ENCODE measurements at places on chromosomes 12 and 14.

DNA sequence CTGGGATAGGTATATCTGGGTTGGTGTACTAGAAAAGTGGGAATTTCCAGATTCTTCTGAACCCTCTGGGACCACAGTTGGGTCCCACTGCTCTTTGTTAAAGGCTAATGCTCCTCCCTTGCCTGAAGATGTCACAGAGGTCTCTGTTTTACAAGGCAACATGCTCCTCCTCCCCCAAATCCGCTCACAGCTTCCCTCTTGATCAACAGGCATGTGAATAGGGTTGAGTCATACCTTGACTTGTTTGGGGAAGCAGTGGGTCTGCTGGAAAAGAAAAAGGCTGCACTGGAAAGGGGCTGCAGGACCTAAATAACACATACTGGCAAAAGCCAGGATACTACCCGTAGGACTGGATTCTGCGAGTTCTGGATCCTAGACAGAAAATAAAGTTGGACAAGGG lies 165.4 kb upstream of the TMEM260 start:
- no peak overlapping the region for H3K27ac ChIP-seq
- no peaks in the 10 kb centered on the region for H3K36me3 ChIP-seq
- H3K4me1 ChIP-seq, result peaks cover 12% of the 10 kb centered on the region
- DNase-seq, result no peak

- DNase-seq, result no peak
- H3K4me3 ChIP-seq, result no peak overlapping the region
- H3K4me1 ChIP-seq, result no peaks in the 10 kb centered on the region
- no peaks in the 10 kb centered on the region for H3K36me3 ChIP-seq
- no peaks in the 10 kb centered on the region for H3K27me3 ChIP-seq
These were observed 164.9 kb downstream of the DYRK2 start for GRCh38 chr12:67813456-67813904.

DNA sequence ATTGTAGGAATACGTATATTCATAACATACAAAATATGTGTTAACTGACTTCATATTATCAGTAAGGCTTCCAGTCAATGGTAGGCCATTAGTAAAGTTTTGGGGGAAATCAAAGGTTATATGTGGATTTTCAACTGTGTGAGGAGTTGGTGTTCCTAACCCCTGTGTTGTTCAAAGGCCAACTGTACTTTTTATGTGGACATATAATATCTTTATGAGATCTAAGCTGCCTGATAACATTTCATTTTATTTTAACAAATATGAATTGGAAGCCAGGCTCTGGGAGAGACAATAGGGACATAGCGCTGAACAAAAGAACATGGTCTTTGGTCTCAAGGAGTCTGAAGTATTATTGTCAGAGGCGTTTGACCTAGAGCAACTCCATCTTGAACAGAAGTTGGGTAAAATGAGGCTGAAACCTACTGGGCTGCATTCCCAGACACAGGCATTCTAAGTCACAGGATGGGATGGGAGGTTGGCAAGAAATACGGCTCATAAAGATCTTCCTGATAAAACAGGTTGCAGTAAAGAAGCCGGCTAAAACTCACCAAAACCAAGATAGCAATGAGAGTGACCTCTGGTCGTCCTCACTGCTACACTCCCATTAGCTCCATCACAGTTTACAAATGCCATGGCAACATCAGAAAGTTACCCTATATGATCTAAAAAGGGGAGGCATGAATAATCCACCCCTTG lies 147.2 kb downstream of the KSR2 start:
- no peaks in the 10 kb centered on the region for H3K27me3 ChIP-seq
- no peak for DNase-seq
- H3K4me1 ChIP-seq, result no peaks in the 10 kb centered on the region
- H3K36me3 ChIP-seq, result no peaks in the 10 kb centered on the region
- H3K27ac ChIP-seq, result no peak overlapping the region
- H3K4me3 ChIP-seq, result no peak overlapping the region

GRCh38 chr14:101333335-101334280 lies 227.7 kb upstream of the DIO3 start:
- no peaks in the 10 kb centered on the region for H3K36me3 ChIP-seq
- no peak overlapping the region for H3K4me3 ChIP-seq
- DNase-seq, result no peak
- H3K4me1 ChIP-seq, result peaks cover 10% of the 10 kb centered on the region
- no peaks in the 10 kb centered on the region for H3K27me3 ChIP-seq

DNA sequence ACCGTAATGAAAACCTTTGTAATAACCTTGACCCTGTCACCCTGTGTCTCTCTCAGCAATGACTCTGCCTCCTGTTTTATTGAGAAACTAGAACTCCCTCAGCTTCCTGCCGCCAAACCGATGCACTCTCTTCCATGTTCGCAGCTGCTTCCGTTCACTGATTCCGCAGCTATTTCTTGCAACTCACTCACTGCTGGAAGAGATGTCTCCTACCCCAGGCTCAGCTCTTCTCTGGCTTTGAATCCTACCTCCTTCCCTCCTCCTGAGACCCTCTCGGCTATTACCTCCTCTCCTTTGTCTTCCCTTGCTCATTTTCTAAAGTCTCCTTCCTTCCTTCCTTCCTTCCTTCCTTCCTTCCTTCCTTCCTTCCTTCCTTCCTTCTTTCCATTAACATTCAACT lies 71.0 kb downstream of the ESRRB start:
- H3K4me1 ChIP-seq, result no peaks in the 10 kb centered on the region
- DNase-seq, result no peak
- no peak overlapping the region for H3K4me3 ChIP-seq
- no peaks in the 10 kb centered on the region for H3K36me3 ChIP-seq

DNA sequence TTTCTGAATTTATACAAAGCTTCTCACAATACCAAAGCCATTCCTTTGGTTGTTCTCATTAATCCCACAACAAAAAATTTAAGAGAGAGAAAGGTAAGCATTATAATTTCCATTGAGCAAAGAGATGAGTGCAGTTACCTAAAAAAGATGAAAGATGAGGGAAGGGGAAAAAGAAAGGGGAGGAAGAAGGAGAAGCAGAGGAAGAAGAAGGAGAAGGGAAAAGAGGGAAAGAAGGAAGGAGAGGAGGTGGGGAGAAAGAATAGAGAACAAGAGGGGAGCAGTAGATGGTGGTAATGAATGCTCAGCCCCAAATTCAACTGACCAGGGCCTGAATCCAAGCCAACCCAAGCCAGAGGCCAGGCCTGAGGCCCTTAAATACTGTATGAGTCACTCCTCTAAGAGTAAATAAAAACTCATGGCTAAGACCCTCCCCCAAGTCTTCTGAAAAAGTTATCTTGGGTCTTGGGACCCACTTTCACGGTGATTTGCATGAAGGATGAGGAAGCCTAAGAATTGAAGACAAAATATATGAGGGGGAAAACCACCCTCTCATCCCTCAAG lies 144.6 kb downstream of the ITPR2 start:
- peaks cover 5% of the 10 kb centered on the region for H3K36me3 ChIP-seq
- H3K27ac ChIP-seq, result no peak overlapping the region
- H3K4me1 ChIP-seq, result no peaks in the 10 kb centered on the region
- no peak for DNase-seq

GRCh38 chr12:2835691-2836403 lies 1.0 kb upstream of the NRIP2 start:
- no peak overlapping the region for H3K4me3 ChIP-seq
- peaks cover 50% of the 10 kb centered on the region for H3K36me3 ChIP-seq
- no peaks in the 10 kb centered on the region for H3K4me1 ChIP-seq
- DNase-seq, result no peak

Measured in esophagus squamous epithelium (tissue), 5 donors.